ENCODE measurements at places on chromosomes 11 and 22.
A peak's percentile ranks its signal among the peaks of the same experiment; 100 is the strongest.

- peak; percentile 52 for DNase-seq
These were observed 327.1 kb upstream of the MTNR1B start for GRCh38 chr11:92642177-92642931.

DNA sequence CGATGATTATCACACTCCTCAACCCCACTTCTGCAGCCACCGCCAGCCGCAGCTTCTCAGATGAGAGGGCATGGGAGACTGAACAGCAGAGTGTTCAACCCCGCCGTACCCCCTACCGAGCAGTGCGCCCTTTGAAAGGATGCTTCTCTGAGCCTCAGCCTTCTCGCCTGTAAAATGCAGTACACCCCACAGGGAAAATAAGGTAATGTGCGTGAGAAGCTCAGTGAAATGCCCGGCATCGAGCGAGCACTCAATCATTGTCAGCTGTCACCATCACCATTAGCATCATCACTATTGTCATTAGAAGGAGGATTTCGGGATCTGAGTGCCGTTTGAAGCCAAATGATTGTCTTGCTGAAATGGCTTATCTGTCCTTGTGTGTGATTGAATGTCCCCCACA is 13.6 kb downstream of the TRIM29 start:
- DNase-seq: no peak

GRCh38 chr11:115941044-115941443 is 436.8 kb upstream of the CADM1 start:
- no peak for DNase-seq

GRCh38 chr22:17890245-17890671 is 116.0 kb upstream of the BID start:
- DNase-seq: peak; percentile 37

- DNase-seq: no peak
These were observed 106.7 kb upstream of the HSD17B12 start for GRCh38 chr11:43573873-43574272.

DNA sequence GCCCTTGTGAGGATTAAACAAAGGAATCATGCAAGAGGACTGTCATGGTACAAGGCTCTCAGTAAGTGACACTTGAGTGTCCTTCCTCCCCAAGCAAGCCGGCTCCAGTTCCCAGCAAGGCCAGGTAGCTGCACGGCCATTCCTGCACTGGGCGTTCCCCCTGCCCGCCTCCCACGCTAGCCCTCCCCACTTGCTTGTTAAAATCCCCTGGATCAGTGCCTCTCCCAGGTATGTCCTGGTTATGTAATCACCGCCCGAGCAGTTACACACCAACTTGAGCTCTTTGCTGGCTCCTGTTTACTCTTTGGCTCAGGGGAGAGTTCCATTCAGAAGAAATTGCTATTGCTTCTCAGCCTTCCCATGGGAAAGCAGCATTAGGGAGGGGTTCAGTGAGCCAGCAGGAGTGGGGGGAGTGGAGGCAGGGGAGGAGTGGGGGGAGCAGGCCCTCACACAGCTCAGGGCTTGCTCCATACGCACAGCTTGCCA is 19.4 kb upstream of the MYEOV start:
- DNase-seq: no peak

DNA sequence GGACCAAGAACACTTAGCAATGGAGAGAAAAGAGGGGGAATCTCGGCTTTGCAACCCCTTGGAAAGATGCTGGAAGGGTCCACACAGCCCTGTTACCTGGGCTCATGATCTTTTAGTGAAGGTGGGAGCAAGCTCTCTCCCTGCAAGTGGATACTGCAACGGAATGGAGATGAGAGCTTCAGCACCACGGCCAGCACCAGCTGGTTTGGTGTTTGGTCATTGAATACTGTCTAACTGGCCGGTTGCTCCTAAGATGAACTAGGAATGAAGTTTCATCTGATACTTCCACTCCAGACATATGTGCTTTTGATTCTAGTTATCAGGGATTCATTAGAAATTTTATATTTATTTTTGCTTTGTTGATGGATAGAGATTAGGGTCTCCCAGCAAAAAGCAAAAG is 16.3 kb downstream of the HTR3A start:
- DNase-seq: peak; percentile 43

- no peak for DNase-seq
These were observed 5.3 kb downstream of the CABP2 start for GRCh38 chr11:67517784-67518552.

DNA sequence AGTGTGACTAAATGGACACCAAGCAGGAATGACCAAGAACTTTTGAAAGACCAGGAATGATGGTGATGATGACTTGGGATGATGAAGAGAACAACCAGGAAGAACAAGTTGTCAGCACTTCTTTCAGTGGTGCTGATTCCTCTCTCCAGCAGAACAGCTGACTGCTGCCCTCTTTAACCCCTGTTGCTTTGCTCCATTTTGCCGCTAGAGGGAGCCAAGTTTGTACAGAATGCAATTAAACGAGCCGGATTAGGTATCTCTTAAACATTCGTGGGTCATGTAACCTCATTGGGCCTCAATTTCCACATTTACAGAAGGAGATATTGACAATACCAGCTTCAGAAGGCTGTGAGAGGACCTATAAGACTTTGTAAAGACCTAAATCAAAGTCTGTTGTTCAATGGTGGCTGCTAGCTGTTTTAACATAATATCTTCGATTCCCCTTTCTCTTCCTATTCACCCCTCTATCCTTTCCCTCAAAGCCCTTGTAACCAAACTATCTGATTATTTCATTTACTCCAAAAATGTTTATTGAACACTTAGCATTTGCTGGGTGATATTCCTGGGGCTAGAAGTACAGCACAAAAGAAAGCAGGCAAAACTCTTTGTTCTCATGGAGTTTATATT is 1.9 kb downstream of the OR4S1 start:
- DNase-seq: peak; percentile 58

GRCh38 chr11:128476049-128476448 is 111.3 kb downstream of the ETS1 start:
- DNase-seq: no peak

DNA sequence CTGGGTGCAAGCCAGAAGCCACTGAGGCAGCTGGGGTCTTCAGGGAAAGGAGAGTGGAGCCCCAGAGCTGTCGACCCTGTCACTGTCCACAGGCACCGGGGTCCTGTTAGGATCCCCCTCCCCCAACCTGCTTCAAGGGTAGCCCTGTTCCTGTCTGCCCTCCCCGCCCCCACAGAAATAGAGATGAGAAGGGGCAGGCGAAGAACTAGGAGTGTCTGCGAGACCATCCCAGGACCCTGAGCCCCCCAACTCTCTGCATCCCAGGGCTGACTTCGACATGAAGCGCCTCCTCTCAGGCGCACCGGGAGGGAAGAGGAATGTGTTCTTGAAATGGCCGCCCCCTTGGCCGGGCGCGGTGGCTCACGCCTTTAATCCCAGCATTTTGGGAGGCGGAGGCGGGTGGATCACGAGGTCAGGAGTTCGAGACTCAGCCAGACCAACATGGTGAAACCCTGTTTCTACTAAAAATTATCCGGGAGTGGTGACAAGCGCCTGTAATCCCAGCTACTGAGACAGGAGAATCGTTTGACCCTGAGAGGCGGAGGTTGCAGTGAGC is 607 bp upstream of the ZNF70 start:
- DNase-seq: no peak

DNA sequence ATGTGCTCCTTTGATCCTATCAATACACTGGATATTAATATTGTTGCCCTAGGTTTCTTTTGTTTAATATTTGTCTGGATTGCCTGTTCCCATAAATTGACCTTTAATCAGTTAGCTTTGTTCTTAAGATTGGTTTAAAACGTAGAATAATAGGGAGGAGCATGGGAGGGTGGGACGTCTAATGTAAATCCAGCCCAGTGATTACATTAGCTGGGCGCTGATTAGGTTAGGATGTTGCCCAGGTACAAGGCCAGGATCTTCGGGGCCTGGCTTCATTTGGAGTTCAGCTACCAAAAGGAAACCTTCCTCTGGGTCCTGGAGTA is at the start of gene SRSF8:
Gene SRSF8 (plus strand): TSS at position 204 of the 323 bp plus-strand sequence. CDS start 308 bp downstream, outside the sequence.
- no peak for DNase-seq

GRCh38 chr11:2530131-2530854 is 85.5 kb downstream of the KCNQ1 start:
- no peak for DNase-seq

- peak; percentile 78 for DNase-seq
These were observed 36.9 kb upstream of the CLPB start for GRCh38 chr11:72471005-72471898.

GRCh38 chr11:65549096-65549495 is 9.1 kb downstream of the LTBP3 start:
- DNase-seq: no peak

DNA sequence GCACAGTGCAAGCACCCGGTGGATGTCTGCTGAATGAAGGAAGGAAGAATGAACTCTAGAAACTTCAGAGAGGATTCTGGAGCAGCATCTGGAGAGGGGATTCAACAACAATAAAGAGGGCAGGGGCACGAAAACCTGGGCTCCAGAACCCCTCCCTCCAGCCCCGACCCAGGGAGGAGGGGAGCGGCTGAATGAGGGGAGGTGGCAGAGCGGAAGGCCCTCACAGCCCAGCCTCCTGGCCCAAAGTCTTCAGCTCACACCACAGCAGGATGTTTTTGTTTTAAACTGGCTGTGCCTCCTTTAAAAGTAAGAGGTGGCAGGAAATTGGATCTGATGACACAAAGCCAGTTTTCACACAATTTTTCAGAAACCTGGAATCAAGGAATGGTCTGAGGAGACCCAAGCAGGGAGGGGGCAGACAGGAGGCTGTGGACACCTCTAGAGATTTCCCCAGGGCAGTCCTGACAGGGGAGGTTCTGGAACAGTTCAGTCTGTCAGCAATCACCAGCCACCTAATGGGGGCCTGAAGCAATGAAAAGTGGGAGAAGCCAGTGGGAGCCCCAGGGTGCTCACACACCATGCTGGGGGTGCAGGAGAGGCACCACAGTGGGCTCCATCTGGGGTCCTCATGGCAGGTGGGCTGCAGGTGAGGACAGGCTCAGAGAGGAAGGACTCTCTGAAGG is 44.4 kb upstream of the TCF20 start:
- DNase-seq: no peak

GRCh38 chr11:1497600-1497999 is 11.0 kb upstream of the MOB2 start:
- no peak for DNase-seq

DNA sequence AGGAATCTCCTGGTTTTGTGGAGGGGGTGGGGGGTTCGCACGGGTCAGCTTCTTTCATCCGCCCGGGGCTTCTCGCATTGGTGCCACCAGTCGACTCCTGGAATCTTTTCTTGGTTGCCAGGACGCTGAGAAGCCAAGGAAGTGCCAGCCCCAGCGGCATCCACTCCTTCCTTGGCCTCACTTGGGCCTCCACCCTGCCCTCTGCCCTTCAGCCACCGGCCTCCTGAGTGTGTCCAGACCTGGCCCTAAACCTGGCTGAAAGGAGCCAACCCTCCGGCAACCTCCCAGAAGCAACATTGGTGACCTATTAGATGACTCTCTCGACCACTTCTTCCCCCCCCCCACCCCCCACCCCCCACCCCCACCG is 518 bp upstream of the GALNT18 start:
- no peak for DNase-seq

DNA sequence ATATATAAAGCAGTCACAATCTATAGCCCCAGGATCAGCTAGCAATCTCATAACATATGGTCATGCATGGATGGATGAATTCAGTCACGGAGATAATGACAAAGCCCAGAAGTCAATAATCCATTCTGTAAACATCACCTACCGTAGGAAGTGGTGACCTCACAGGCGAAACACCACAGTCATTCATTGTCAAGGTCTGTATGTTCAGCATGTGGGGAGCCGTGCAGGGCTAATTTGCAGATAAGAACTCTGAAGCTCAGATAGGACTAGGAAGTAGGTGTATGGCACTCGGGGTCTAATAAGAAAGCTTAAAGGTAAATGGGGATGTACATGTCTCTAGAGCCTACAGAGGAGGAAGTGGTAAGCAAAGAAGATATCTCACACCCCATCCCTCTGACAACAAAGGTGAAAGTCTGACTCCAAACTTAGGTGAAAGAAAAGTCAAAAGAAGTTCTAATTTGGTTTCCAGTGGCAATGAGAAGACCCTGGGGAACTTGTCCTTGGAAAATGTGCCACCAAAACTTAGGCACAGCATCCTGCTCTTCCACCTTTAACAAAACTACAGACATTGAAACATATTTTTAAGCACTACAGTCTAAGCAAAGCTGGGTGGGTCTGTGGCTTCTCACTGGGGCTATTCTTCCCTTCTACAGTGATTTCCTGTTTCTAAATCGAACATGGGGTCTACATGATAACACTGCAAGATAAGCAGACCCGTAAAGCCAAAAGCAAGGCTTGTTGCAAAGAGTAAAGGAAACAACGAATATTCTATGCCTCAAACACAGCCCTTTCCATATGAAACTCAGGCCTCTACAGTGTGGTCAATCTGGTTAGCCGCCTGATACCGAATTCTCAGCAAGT is 5.2 kb downstream of the CRTAM start:
- DNase-seq: no peak

GRCh38 chr11:77884186-77884828 is 63.4 kb downstream of the AAMDC start:
- peak; percentile 76 for DNase-seq

DNA sequence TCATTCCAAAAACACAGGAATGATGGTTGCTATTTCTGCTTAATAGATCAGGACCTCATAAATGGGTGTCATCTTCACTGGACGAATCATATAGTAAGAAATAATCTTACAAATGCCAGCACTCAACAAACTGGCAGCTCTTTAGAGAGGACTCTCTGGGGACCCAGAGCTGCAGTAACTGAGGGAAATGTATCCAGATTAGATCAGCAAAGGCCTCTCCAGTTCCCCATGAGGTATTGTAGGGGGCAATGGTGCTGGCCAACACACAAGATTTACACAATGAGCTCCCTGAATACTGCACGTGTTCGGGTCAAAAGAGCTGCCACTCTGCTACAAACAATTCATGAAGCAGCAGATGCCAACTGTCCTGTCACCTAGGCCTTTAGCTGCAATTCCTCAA is 110.2 kb downstream of the RBFOX2 start:
- peak; percentile 33 for DNase-seq

DNA sequence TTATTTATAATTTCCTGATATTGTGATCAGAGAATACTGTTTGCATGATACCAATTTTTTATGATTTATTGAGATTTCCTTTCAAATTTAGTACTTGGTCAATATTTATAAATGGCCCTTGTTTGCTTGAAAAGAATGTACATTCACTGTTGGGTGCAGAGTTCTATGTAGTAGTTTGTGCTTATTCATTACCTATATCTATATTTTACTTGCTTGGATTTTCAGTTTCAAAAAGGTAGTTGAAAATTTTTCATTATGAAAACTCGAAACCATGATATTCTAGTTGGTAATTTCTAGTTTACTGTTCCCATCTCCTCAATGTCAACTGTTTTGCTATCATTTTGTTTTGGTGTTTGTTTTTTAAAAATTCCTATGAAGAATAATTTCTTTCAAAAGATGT is 155.7 kb downstream of the AASDHPPT start:
- DNase-seq: no peak

DNA sequence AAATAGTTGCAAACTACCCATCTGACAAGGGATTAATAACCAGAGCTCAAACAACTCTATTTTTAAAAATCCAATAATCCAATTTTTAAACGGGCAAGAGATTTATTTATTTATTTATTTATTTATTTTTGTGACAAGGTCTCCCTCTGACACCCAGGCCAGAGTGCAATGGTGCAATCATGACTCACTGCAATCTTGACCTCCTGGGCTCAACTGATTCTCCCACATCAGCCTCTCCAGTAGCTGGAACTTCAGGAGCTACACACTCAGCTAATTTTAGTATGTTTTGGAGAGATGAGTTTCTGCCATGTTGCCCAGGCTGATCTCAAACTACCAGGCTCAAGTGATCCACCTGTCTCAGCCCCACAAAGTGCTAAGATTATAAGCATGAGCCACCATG is 267.2 kb upstream of the BLID start:
- no peak for DNase-seq

- no peak for DNase-seq
These were observed 15.1 kb downstream of the OR51E1 start for GRCh38 chr11:4658629-4659445.

- DNase-seq: no peak
These were observed 1.5 kb upstream of the ALDH3B1 start for GRCh38 chr11:68008381-68009337.

Data from EH (cell line).